A549 treated with CORT108297 at 1 μM for 4 hours (cell line): ENCODE measurements at places on chromosomes 1 and 21. TPM values are rescaled to one million over a fixed set of nuclear protein-coding genes. Genes with fewer than 3 reads are reported as not detected.

Gene CYP4A22
- not detected in 5 replicates for total RNA-seq

Gene GBP3
- total RNA-seq: 1.1 to 1.6 TPM (median 1.5 TPM) in 5 replicates

Gene CLCN6
- 4.6 to 7.8 TPM (median 6.3 TPM) in 5 replicates for total RNA-seq

Gene ETV3L
- not detected in 5 replicates for total RNA-seq

Gene ZSWIM5
- 0.38 to 0.57 TPM (median 0.49 TPM) in 5 replicates for total RNA-seq

Gene SLC41A1
- 21.5 to 25.6 TPM (median 23.4 TPM) in 5 replicates for total RNA-seq

Gene LENEP
- total RNA-seq: not detected in 5 replicates

Gene TFB2M
- total RNA-seq: 36.6 to 45.4 TPM (median 37.8 TPM) in 5 replicates

Gene LEFTY1
- 0.15 to 0.54 TPM (median 0.46 TPM) in 5 replicates for total RNA-seq

Gene IL24
- total RNA-seq: 0.27 to 0.57 TPM (median 0.33 TPM) in 5 replicates

Gene S100B
- total RNA-seq: not detected in 5 replicates

Gene TRIM46
- 1.4 to 2.5 TPM (median 2.1 TPM) in 5 replicates for total RNA-seq

Gene OVAAL
- 0.06 to 0.12 TPM (median 0.08 TPM) in 3 of 5 replicates, not detected in the others for total RNA-seq

Gene HSD3B2
- total RNA-seq: not detected in 5 replicates

Gene HAPLN2
- 0.14 to 0.21 TPM (median 0.14 TPM) in 3 of 5 replicates, not detected in the others for total RNA-seq

Gene PROX1
- total RNA-seq: 0.03 to 0.12 TPM (median 0.03 TPM) in 5 replicates

Gene HHAT
- 1.5 to 2.1 TPM (median 1.8 TPM) in 5 replicates for total RNA-seq

Gene SPATA45
- 0.28 TPM in 2 of 5 replicates, not detected in the others for total RNA-seq

Gene RIPK4
- total RNA-seq: 13.4 to 17.3 TPM (median 15.3 TPM) in 5 replicates

Gene GLUL
- total RNA-seq: 13.8 to 21.1 TPM (median 17.8 TPM) in 5 replicates

Gene BEND5
- total RNA-seq: not detected in 5 replicates

Gene BARHL2
- not detected in 5 replicates for total RNA-seq

Gene KIAA1614
- total RNA-seq: 0.40 to 1.2 TPM (median 1.0 TPM) in 5 replicates

Gene OR2G6
- total RNA-seq: not detected in 5 replicates

Gene ALG14
- total RNA-seq: 4.0 to 8.4 TPM (median 7.3 TPM) in 5 replicates

Gene PLPPR4
- 0.02 TPM in 1 of 5 replicates, not detected in the others for total RNA-seq

Gene CATSPERE
- 0.02 to 0.22 TPM (median 0.09 TPM) in 5 replicates for total RNA-seq

Gene C1orf226
- total RNA-seq: 0.50 to 0.85 TPM (median 0.74 TPM) in 5 replicates

Gene RPS8
- total RNA-seq: 1,548 to 1,728 TPM (median 1,695 TPM) in 5 replicates

Gene RAB3B
- 5.1 to 9.9 TPM (median 6.0 TPM) in 5 replicates for total RNA-seq

Gene LRRC8C
- 12.2 to 16.9 TPM (median 14.8 TPM) in 5 replicates for total RNA-seq
